ENCODE measurements at places on chromosomes 12 and 14. TPM values are rescaled to one million over a fixed set of nuclear protein-coding genes. Genes with fewer than 3 reads are reported as not detected.

CLEC14A gene
- 0.20 TPM for total RNA-seq

CEBPE gene
- not detected for total RNA-seq

SERPINA9 gene
- not detected for total RNA-seq

CLEC6A gene
- not detected for total RNA-seq

TSPAN19 gene
- total RNA-seq = not detected

OXA1L gene
- 77.4 TPM for total RNA-seq

BAZ1A gene
- 23.7 TPM for total RNA-seq

LYZ gene
- not detected for total RNA-seq

CPNE6 gene
- not detected for total RNA-seq

SOX5 gene
- total RNA-seq = 4.1 TPM

IFNG-AS1 gene
- total RNA-seq = not detected

PPP1R1A gene
- total RNA-seq = not detected

USP44 gene
- 0.02 TPM for total RNA-seq
